ENCODE measurements at places on chromosomes 6 and 20.

- no peak for DNase-seq
Observed at GRCh38 chr20:57814529-57814928, 104.7 kb upstream of the PMEPA1 start.

- peak; percentile 71 for DNase-seq
Observed at GRCh38 chr20:2750491-2751251, 49.8 kb downstream of the CPXM1 start.

DNA sequence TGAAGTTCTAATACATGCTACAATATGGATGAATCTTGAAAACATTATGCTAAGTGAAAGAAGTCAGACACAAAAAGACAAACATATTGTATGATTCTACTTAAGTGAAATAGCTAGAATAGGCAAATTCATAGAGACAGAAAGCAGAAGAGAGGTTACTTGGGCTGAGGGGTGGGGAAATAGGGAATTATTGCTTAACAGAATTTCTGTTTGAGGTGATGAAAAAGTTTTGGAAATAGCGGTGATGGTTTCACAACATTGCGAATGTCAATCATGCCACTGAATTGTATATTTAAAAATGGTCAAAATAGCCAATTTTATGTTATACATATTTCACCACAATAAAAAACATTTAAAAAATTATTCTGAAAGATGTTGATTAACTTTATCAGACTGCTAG is 6.1 kb downstream of the SLC26A8 start:
- DNase-seq: no peak

DNA sequence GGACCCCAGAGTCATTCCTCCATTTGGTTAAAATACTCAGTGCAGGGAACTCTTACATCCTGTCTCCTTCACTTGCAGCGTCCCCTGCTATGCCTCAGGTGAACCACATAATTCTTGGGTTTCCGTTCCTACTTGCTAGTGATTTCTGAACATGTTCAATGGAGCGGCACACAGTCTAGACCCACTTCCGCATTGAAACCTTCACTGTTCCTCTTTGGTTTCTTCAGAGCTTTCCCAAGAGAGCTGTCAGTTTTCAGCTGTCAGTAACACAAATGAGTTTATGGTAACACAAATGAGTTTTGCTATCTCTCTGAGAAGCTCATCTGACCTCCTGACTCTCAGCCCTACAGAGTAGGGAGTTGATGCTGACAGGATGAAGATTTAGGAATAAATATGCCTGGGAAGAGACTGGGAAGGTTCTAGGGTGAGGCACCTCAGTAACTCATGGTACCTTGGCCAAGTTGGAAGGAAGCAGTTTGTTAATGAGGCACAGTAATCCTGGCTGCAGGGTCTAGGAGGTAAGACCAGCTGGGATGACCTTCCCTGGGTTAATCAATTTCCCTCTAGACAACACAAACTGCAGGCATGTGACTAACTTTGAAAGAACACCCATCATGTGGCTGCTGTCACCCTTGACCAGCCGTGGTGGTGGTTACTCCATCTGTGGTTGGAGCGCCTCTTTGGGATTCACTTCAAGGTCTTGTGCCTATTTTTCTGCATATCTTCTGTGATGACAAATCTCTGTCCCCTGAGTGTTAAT is 5.4 kb downstream of the SYS1 start:
- no peak for DNase-seq

GRCh38 chr20:46351357-46352058 is 43.2 kb upstream of the CDH22 start:
- no peak for DNase-seq

All from iPS-NIHi11 (cell line).